C1 segment of cervical spinal cord (tissue), 14 donors: ENCODE measurements at places on chromosomes 12 and 14.

DNA sequence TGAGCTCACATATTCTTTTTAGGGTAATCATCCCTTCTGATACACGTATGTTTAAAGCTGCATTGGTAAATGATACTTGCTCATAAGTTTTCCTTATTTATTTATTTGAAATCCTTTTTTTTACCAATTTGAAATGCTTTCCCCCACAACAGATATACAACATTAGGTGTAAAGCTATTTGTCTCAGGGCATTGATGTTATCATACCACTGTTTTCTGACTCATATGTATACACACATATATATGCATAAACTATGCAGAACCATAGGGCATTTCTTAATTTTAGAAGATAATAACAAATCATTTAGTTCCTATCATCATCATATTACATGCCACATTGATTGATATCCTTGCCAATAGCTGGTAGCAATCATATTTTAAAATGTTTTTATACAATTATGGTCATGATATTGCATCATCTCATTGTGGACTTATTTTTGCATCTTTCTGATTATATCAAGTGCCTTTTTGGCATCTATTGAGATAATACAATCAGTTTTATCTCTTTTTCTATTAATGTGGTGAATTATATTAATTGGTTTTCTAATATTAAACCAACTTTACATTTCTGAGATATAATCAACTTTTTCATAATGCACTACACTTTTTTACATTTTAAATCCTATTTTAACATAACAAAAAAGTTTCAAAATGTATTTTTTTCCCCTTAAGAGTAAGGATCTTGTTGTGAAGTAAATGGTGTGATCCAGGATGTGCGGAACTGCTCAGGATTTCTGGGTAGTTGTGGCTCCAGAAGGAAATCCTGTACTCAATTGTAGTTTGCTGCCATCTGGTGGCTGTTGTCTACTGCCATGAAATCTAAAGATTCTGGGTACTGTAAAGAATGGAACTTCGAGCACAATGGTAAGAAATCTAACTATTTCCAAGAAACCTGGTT lies 16.7 kb downstream of the OR9K2 start:
- no peak for DNase-seq

DNA sequence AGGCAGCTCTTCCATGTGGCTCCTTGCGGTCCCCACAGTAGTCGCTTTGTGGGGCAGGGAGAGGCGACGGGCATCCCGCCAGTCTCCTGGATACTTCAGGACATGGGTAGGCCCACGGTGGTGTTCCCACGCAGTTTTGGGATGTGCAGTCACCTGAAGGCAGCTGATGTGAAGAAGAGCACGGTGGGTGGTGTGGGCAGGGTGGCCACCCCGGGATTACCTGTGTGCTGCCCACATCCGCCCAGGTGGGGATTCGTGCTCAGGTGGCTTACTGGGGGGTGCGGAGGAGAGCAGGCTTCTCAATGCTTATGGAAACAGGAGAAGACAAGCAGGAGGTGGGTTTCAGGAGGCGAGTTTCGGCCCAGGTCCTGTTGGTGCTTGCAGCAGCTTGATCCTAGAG lies 28.4 kb upstream of the TDRD9 start:
- DNase-seq, result no peak

DNA sequence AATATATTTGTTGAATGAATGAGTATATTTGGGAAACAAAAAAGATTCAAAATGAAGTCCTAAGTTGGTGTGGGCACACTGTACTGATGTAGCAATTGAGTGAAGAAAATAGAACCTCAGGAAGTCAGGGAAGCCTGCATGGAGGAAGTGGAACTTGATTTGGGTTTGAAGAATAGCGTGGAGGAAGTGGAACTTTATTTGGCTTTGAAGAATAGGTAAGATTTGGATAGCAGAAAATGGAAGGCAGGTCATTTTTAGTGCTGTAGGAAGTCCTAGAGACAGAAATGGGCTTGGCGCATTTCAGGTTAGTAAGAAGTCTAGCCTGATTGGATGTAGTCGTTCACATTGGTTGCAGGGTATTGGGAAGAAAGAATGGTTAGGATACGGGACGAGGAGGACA lies 5.4 kb downstream of the C12orf75 start:
- DNase-seq, result no peak

GRCh38 chr12:124507188-124508109 lies 60.0 kb downstream of the NCOR2 start:
- DNase-seq, result no peak

DNA sequence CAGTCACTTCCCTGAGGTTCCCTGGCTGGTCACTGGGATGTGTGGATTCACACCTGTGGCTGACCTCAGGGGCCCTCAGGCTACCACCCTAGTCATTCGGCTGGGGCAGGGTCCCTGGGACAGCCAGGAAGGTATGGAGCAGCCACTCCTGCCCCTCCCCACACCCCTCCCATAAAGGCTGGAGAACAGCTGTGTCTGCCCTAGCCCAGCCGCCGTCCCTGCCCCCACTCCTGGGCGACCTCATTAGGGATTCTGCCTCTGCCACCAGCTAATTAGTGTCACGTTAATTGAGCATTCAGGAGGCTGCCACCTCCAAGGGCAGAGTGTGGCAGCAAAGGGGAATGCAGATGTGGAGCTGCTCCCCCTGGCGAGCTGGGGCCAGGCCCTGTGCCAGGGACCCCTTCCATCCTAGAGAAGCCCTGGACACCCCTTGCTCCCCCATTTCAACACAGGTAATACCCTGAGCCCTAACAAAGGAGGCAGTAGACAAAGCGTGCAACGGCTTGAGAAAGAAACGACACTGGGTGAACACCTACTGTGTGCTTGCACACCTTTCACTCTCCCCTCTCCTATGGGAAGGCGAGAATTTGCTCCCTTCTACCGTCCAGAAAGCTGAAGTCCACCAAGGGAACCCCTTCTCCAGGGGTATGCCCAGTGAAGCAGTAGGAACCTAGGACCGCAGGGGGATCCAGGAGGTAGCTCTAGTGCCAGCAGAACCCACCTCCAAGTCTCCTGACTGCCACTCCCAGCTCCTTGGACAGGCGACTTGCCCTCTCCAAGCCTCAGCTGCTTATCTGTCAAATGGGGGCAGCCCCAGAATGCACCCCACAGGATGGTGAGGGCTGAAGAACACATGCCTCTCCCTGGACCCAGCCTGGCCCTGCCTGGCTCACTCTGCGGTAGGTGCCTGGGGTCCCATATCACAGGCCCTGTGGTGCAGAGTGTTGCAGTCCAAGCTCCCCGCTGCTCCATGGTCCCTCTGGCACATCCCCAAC lies 45.1 kb downstream of the FAM222A start:
- DNase-seq, result no peak

GRCh38 chr12:6450091-6450868 lies 1.6 kb upstream of the TAPBPL start:
- DNase-seq, result no peak

- no peak for DNase-seq
Measured at GRCh38 chr12:120216742-120217605, 16.1 kb upstream of the RPLP0 start.

DNA sequence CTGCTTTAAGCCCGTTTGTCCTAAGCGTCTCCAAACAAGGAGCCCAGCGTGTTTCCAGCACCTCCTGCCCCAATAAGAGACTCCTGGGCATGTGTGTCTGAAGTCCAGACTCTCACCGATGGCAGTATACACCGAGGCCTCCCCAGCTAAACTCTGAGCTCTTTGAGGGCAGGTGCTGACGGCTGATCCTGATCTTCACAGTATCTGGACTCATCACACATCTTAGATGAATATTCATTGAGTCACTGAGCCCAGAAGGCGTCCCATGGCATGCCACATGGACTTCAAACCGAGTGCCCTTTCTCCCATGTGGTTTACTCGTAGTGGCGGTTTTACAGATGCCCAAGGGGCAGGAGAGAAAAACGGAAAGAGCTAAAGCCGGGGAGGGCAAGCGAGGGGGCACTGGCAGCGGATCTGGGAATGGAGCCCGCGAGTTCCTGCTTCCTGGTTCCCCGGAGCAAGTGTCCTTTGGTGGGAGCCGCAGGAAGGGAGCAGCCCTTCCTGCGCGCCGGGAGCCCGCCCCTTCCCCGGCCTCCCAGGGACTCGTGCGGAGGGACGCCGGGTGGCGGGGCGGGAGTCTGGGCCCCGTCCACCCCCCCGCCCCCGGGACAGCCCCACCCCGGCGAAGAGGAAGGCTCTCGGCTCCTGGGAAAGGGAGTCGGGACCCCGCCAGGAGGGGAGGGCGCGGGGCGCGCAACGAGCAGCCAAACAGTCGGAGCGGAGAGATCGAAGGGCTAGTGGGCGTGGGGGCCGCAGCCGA lies 585 bp upstream of the TEAD4 start:
- DNase-seq, result no peak

GRCh38 chr14:54025661-54026060 lies 69.0 kb upstream of the BMP4 start:
- no peak for DNase-seq

GRCh38 chr12:4143896-4144295 lies 129.7 kb upstream of the CCND2 start:
- DNase-seq, result no peak

GRCh38 chr12:67698672-67699581 lies 50.4 kb downstream of the DYRK2 start:
- DNase-seq, result no peak

GRCh38 chr12:7107636-7108002 lies 1.4 kb downstream of the C1RL start:
- no peak for DNase-seq
